ENCODE measurements at places on chromosomes 6 and 20.

DNA sequence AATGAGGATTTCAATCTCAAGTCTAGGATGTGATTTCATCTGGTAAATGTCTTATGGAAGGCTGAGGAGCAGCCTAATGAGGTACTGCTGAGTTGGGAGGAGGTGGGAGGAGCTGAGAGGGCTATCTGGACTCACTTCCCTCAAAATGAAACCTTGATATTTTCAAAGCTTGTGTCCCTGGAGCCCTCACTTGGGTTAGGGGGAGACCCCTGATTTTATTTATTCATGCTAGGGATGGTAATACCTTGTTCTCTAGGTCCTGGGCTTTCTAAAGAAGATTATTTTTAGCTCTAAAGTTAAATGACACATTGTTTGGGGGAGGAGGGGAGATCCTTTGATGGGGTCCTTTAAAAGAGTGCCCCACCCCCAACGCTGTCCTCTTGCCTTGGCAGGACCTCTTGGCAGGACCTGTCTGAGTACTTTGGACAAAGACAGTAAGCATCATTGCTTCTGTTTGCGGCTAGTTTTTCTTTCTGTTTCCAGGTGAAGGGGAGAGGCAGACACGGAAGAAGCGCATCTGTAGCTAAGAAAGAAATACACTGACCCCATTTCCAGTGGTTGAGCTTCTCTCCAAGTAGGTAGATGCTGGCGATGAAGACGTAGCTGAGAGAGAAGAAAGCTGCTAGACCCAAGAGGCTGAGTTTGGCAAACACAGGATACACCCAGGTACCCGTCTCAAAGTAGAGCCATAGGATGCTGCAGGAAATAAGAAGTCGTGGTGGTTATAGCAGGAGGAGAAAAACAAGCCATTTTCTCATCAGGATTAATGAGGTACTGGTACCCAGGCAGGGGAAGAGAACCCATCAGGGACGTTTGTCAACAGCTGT, 55.6 kb downstream of the ADTRP start:
- DNase-seq = no peak

DNA sequence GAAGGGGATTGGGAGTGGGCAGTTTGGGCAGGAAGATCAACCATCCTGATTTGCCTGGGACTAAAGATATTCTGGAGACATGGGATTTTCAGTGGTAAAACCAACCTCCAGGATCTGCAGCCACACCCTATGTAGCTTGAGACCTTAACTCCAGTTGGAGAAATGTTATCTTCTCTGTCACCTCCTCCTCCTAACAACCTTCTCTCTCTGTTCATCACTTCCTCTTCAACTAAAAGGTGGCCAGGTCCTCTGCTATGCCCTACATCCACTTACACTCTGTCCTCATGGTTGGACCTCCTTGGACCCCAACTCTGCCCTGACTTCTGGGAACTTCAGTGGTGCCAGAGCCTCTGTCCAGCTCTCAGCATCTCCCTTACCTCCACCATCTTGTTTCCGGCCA, 42.0 kb upstream of the SLC9A8 start:
- DNase-seq = no peak

GRCh38 chr6:154543628-154544027, 33.1 kb upstream of the CNKSR3 start:
- no peak for DNase-seq

GRCh38 chr6:33412140-33413009, 1.6 kb downstream of the PHF1 start:
- no peak for DNase-seq

DNA sequence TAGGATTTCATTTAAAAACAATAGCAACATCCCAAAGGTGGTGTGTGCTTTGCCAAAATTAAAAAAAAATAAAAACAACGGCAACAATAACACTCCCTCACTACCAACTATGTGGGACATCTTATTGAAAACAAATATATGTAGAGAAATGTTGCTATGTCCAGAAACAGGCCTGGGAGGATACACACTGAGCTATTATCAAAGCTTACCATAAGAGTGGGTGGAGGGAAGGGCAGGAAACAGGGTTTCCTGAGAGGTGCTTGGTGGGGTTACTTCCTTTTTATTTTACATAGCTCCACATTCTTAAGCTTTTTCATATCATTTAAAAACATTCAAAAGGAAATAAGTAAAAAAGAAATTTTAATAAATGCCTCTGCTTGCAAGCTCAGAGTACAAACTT, 150.0 kb upstream of the RIPOR2 start:
- DNase-seq = no peak

DNA sequence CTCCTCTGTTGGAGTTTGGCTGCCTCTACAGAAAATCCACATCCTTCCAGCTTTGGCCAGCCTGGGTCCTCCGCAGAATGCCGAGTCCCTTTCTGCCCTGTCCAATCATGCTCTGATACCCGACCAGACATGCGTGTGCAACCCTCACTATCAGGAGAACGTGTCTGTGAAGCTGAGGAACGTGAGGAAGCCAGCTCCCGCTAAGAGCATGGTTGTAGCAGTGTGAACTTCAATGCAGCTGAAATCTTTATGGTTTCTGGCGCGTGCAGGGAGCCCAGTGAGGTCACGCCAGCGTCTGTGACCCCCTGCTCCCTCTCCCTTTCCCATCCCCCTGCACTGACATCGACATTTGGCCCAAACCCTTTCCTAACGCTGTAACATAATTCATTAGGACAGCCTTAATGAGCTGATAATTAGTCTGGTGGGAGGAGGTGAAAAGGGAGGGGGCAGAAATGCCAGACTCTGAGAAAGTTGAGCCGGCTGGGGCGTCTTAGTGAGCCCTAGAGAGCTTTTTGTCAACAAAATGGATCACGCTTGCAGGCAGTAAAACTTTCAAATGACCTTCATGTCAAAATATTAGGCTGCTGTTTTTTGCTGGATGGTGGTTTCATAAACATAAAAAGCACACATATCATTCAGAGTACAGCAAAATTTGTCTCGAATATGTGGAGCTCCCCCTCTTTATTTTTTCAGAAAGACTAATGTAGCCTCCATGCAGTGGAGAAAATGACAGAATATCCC, 423.3 kb downstream of the QKI start:
- no peak for DNase-seq

GRCh38 chr6:28922004-28922820, 1.6 kb downstream of the TRIM27 start:
- no peak for DNase-seq

DNA sequence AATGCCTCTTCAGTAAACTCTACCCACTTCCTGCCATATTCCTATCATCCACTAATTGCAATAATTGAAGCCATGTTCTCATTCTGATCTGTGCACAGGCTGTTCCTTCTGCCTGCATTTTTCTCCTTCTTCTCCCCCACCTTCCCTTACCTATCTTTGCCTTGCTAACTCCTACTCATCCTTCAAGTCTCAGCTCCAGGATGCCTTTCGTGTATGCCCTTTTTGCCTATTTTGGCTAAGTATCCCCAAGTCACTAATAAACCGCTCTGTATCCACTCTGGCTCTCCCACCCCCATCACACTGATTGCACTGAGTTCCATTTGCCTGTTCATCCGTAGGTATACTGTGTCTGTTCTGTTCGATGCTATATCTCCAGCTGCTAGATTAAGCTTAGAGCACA, 6.3 kb upstream of the RPN2 start:
- DNase-seq = no peak

DNA sequence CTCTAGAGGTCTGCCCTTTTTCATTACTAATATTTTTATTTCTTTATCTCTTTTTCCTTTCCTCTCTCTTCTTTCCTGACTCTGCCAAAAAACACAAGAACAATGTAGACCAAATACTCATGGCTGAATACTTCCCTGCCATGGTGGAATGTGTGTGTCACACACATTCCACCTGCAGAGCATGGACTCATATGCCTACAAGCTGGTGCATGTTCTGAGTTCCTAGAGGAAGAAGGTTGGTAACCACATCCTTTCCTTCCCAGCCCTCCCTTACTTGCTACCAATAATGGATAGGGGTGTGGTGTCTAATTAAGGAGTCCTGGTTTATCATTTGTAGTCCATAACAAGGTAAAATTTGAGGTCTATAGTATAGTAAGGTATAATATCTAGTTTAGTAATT, 15.2 kb upstream of the CST9L start:
- DNase-seq = no peak

DNA sequence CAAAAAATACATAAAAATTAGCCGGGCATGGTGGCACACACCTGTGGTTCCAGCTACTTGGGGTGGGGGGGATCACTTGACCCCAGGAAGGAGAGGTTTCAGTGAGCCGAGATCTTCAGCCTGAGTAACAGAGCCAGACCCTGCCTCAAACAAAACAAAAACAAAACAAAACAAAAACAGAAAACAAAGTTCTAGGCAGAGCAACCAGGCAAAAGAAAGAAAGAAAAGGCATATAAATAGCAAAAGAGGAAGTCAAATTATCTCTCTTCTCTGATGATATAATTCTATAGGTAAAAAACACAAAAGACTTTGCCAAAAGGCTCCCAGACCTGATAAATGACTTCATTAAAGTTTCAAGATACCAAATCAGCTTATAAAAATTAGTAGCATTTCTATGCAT, 446.9 kb downstream of the HAO1 start:
- no peak for DNase-seq

Measured in BE2C (cell line).